ENCODE measurements at places on chromosomes 7 and 10.

- H3K27ac ChIP-seq, result no peak overlapping the region
- peaks cover 63% of the 10 kb centered on the region for H3K4me1 ChIP-seq
- H3K27me3 ChIP-seq, result no peaks in the 10 kb centered on the region
- no peak overlapping the region for H3K4me3 ChIP-seq
Observed at GRCh38 chr7:127582361-127582760, 3.0 kb downstream of the GCC1 start.

DNA sequence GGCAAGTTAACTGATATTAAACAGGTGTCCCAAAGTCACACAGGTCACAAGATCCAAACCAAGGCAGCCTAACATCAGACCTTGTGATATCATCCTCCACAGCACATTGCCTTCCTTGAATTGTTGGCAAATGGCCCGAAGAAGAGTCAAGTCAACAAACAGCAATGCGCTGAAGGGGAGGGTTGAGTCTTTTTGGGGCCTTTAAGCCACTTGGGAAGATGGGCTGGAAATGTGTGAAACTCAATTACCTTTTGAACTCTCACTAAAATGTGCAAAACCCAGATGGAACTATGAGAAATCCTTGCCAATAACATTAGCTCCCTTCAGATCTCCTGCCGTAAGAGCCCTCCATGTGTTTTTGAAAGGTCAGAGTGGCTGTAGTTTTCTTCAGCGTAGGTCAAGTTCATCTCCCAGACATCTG lies 47.9 kb upstream of the STK17A start:
- DNase-seq, result no peak
- H3K36me3 ChIP-seq, result no peaks in the 10 kb centered on the region
- no peak overlapping the region for H3K4me3 ChIP-seq
- no peaks in the 10 kb centered on the region for H3K4me1 ChIP-seq
- no peaks in the 10 kb centered on the region for H3K27me3 ChIP-seq

DNA sequence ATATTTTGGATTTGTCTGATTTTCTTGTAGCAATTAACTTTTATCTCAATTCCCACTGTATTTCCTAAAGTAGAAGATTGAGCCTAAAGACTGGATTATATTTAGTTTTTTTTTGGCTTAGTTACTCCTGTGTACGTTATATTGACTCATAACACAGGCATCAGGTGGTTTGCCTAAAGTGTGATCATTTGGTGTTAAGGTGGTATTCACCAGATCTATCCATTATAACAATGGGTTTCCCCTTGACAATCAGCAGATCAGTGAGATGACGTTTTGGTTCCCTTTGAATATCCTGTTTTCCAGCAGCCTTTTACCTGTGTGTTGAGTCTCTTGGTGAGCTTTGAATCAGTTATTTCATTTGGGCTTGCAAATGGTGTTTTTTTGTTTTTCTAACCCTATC lies 18.1 kb downstream of the MAPK8 start:
- H3K27ac ChIP-seq, result no peak overlapping the region
- peaks cover 11% of the 10 kb centered on the region for H3K36me3 ChIP-seq
- peaks cover 37% of the 10 kb centered on the region for H3K4me1 ChIP-seq
- no peak overlapping the region for H3K4me3 ChIP-seq
- no peaks in the 10 kb centered on the region for H3K27me3 ChIP-seq

DNA sequence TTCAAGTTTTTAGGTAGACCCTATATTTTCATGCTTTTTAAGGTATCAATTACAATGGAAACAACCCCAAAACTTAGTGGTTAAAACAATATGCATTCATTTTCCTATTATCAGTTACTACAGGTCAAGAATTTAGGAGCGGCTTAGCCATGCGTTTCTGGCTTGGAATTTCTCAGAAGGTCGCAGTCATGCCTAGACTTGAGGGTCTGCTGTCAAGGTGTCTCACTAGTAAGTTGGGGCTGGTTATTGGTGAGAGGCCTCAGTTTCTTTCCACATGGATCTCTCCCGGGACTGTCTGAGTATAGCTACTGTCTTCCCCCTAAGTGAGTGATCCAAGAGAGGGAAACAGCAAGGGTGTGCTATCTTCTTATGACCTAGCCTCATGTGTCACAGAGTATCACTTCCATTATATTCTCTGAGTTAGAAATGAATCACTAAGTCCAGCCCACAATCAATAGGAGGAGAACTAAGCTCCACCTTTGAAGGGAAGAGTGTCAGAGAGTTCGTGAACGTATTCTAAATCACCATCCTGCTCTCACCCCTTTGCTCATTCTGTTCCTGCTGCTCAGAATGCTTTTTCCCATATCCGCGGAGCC lies 80.5 kb downstream of the RTKN2 start:
- H3K4me1 ChIP-seq, result peaks cover 64% of the 10 kb centered on the region
- peak overlapping the region; percentile 96 for H3K27ac ChIP-seq
- H3K4me3 ChIP-seq, result peak overlapping the region; percentile 7
- H3K36me3 ChIP-seq, result peaks cover 6% of the 10 kb centered on the region
- H3K27me3 ChIP-seq, result no peaks in the 10 kb centered on the region
- peak; percentile 28 for DNase-seq

DNA sequence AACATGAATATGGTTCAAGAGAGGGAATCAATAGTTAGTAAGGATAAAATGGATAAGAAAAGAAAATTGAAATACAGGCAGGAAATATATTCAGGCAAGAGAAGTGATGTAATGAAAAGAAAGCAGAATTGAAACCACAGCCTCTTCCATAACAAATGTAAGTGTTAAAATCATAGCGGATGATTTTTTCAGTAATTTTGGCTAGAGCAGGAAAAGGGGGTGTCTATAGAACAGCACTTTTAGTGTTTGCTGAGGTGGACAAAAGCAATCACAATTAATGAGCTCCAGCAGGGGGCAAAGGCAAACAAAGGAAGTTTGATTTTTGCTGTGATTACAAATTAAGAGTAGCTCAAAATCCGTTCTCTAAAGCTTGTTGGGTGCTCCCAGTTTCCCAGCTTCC lies 79.0 kb downstream of the TRIL start:
- no peak overlapping the region for H3K27ac ChIP-seq
- DNase-seq, result no peak
- H3K4me3 ChIP-seq, result no peak overlapping the region
- no peaks in the 10 kb centered on the region for H3K4me1 ChIP-seq
- peaks cover 11% of the 10 kb centered on the region for H3K27me3 ChIP-seq
- no peaks in the 10 kb centered on the region for H3K36me3 ChIP-seq

DNA sequence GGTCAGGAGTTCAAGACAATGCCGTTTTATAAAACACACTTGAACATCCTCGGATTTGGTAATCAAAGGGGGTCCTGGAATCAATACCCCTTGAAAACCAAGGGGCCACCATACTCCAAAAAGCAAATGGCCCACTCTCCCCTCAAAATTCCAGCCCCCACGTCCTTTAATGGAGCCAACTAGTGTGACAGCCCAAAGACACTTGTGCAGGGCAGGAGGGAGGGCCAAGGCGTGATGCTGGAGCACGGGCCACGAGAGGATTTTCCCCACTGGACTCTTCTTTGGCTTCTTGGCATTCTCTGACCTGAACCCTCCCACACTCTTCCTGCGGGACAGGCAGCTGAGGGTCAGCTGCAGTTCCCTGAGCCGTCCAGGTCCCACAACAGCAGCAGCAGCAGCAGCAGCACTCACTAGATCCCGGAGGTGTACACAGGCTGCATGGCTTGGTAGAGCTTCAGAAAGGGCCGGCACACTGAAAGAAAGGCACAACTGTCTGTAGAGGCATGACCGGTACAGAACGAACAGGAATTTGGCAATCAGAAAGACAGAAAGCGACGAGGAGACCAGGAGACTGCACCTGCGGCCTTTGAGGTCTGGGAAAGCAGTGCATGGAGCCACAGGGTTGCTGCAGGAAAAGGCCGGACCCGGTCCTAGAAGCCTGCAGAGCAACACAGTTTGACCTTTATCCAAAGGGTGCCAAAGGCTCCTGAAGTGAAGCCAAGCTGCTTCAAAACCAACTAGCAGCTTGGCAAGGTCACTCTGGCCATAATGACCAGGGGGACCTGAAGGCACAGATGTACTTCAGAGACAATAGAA lies 168.2 kb downstream of the TNS3 start:
- DNase-seq, result no peak
- H3K4me1 ChIP-seq, result no peaks in the 10 kb centered on the region
- no peaks in the 10 kb centered on the region for H3K27me3 ChIP-seq

- no peak overlapping the region for H3K27ac ChIP-seq
- peaks cover 5% of the 10 kb centered on the region for H3K27me3 ChIP-seq
- no peak for DNase-seq
- H3K4me1 ChIP-seq, result no peaks in the 10 kb centered on the region
- no peak overlapping the region for H3K4me3 ChIP-seq
- H3K36me3 ChIP-seq, result no peaks in the 10 kb centered on the region
Observed at GRCh38 chr7:4025694-4026615, 656.1 kb upstream of the FOXK1 start.

- no peak for DNase-seq
- H3K27me3 ChIP-seq, result peaks cover 40% of the 10 kb centered on the region
- no peak overlapping the region for H3K27ac ChIP-seq
- H3K4me1 ChIP-seq, result peaks cover 6% of the 10 kb centered on the region
Observed at GRCh38 chr7:51314726-51315125, 1.9 kb downstream of the COBL start.

DNA sequence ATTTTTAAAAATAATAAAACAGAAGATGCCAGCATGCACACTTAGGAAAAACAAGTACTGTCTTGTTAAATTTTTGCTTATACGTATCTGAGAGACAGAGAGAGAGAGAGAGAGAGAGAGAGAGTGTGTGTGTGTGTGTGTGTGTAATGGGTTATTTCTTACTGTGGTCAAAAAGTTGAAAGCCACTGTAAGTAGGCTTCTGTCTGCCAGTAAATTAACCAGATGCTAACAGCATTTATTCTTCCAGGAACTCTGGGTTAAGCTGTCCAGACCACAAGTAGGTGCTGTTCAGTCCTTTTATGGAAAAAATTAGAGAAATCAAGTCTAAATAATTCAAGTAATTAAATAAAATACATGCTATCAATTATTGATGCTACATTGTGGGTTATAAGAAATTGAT lies 39.7 kb downstream of the RNF32 start:
- no peak for DNase-seq
- no peak overlapping the region for H3K4me3 ChIP-seq
- H3K4me1 ChIP-seq, result no peaks in the 10 kb centered on the region
- H3K36me3 ChIP-seq, result peaks cover 28% of the 10 kb centered on the region
- H3K27ac ChIP-seq, result no peak overlapping the region
- no peaks in the 10 kb centered on the region for H3K27me3 ChIP-seq

DNA sequence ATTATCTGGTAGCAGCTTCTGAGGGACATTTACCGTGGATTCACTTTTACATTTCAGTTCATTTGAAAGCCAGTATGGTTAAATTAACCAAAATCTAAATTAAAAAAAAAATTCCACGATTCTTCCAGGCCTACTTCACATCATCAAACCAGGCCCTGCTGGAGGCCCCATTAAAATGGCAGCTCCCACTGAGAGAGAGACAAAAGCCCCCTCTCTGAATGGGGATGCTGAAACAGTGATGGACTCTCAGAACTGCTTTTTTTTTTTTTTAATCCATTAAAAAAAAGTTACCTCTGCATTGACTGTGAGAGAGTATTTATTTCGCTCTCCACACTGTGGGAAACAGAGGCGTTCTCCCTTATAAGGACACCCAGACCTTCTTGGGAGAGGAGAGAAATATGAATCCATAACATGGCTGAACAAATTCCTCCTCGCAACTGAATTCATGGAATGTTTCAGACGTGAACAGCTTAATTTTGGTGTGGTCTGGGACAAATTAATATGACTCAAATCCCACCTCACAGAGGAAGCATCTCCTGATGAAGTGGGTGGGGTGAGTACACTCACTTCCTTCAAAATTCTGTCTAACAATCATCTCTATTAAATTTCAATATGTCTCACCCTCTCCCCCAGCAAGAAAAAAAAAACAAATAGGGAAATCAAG lies 73.5 kb downstream of the SAMD9 start:
- H3K4me1 ChIP-seq, result peaks cover 4% of the 10 kb centered on the region
- H3K27me3 ChIP-seq, result peaks cover 5% of the 10 kb centered on the region
- no peaks in the 10 kb centered on the region for H3K36me3 ChIP-seq
- H3K27ac ChIP-seq, result no peak overlapping the region

- no peak for DNase-seq
- no peaks in the 10 kb centered on the region for H3K4me1 ChIP-seq
- H3K4me3 ChIP-seq, result no peak overlapping the region
- H3K27me3 ChIP-seq, result no peaks in the 10 kb centered on the region
- no peaks in the 10 kb centered on the region for H3K36me3 ChIP-seq
Observed at GRCh38 chr7:27364344-27364758, 121.7 kb downstream of the EVX1 start.

DNA sequence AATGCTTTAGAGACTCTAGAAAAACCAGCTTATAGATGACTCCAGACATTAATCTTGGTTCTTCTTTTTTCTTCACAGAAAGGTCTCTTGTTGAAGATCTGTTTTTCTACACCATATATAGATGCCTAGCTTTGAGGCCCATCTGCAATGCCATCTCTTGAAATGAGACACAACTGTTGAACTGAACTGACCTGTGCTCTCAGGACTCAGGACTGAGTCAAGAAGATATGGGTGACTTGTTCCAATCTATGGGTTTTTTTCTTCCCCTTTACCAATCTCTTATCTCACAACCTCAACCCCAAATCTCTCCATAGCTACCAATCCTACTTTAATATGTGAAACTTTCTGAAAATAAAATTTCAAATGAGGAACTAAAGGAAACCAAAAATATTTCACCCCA lies 194.7 kb downstream of the SNX13 start:
- H3K36me3 ChIP-seq, result no peaks in the 10 kb centered on the region
- no peak overlapping the region for H3K27ac ChIP-seq
- no peaks in the 10 kb centered on the region for H3K27me3 ChIP-seq

DNA sequence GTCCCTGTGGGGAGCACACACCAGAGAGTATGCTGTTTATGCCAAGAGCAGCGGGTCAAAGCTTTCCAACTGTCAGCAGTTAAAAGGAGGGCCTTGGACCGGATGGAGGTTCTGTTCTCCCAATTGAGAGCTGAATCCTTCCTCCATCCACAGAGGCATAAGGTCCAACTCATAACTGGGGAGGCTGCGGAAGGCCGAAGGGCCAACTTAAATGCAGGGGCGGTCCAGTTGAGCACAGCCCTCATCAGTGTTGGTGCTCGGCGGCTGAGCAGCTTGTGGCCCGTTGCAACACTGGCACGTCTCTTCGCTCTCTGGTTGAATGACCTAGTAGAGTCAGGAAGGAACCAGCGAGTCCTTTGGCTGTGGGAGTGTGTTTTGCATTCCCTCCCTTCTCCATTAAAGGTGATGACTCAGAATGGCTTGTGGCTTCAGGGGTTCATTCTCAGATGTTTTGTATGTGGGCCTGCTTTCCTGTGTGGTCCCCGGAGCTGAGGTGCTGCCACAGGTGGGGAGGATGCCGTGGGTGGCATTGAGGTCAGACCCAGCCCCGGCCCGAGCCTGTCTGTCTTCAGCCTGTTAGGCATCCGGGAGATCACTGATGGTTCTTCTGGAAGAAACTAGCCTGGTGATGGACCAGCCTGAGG lies 44.8 kb upstream of the DMBT1 start:
- no peaks in the 10 kb centered on the region for H3K36me3 ChIP-seq
- peaks cover 34% of the 10 kb centered on the region for H3K4me1 ChIP-seq
- peaks cover 3% of the 10 kb centered on the region for H3K27me3 ChIP-seq
- H3K4me3 ChIP-seq, result no peak overlapping the region

GRCh38 chr7:49789736-49790135 lies 16.3 kb downstream of the VWC2 start:
- no peak for DNase-seq
- H3K27ac ChIP-seq, result no peak overlapping the region
- H3K4me3 ChIP-seq, result no peak overlapping the region
- H3K4me1 ChIP-seq, result no peaks in the 10 kb centered on the region
- no peaks in the 10 kb centered on the region for H3K27me3 ChIP-seq
- H3K36me3 ChIP-seq, result no peaks in the 10 kb centered on the region

GRCh38 chr10:98919899-98920298 lies 315.8 kb downstream of the HPSE2 start:
- no peak for DNase-seq
- H3K36me3 ChIP-seq, result no peaks in the 10 kb centered on the region
- H3K27me3 ChIP-seq, result no peaks in the 10 kb centered on the region

- H3K36me3 ChIP-seq, result no peaks in the 10 kb centered on the region
- H3K4me1 ChIP-seq, result no peaks in the 10 kb centered on the region
- H3K27me3 ChIP-seq, result no peaks in the 10 kb centered on the region
- H3K27ac ChIP-seq, result no peak overlapping the region
- no peak for DNase-seq
Observed at GRCh38 chr7:91519241-91520158, 255.3 kb downstream of the FZD1 start.
